KBM-7 (cell line): ENCODE measurements at places on chromosomes 16 and 17.

GRCh38 chr17:38861399-38861843 is 7.9 kb upstream of the RPL23 start:
- DNase-seq: peak; percentile 72

DNA sequence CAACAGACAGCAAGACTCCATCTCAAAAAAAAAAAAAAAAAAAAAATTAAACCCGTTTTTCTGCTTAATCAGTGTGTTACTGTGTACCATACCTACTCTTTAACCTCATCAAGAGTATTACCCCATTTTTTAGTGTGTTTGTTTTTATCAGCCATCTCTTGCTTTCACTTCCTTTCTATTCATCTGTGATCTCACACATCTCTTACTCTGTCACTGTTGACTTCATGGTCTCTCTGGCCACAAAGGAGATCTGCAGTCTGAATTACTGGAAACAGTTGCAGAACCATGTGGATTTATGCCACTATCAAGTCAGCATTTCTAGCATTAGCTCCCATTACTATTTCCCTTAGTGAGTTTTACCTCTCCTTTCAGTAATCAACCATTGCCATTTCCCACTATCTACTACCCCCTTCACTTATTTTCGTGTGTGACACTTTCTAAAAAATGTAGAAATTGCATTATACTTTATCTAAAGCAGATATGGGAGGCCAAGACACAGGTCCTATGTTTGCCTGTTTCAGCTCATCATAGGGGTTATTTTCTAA is 20.1 kb downstream of the NDEL1 start:
- no peak for DNase-seq

DNA sequence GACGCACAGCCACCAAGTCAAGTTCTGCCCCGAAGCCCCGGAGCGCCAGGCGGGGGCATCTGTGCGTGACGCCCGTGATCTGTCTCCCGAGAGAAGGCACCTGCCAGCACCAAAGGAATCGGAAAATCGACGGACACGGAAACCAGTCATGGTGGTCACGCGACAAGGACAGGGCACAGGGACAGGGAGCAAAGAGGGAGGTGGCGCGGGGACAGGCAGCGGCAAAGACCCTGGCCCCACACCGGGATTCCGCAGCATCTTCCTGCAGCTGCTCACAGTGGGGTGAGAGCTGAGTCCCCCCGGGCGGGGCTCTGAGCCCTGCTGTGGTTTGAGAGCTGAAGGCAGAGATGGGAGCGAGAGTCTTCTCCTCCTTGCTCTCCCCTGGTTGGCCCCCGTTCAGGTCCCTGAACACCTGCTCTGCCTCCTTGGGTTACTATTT is 56.4 kb downstream of the ABR start:
- DNase-seq: no peak

- DNase-seq: no peak
Measured at GRCh38 chr17:27207073-27207513, 86.8 kb upstream of the WSB1 start.

DNA sequence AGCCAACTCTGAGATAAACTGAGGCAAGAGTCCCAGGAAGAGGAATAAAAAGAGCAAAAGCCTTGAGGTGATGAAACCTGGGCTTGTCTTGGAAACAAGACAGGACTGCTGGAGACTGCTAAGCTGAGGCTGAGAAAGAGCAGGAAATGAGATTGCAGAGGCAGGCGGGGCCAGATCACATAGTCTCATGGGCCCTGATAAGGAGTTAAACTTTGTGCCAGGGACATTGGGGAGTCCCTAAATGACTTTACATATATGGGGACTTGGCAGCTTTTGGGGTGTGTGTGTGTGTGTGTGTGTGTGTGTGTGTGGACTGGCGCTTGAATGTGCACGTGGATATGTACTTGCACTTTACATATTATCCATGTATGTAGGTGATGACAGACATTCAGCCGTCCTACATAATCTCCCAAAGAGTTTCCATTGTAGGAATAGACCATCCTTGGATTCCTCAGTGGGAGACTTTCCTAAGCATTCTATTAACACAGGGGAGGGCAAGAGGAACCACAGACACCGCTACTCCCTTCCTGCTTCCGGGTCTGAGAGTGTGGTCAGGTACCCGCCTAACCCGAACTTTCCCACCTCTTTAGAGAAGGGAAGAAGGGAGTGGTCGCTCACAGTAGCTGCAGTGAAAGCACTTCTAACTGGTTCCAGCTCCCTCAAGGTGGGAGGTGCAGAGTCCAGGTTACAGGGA is 123.1 kb downstream of the LYRM1 start:
- DNase-seq: peak; percentile 57

GRCh38 chr17:50841949-50842354 is 6.6 kb downstream of the WFIKKN2 start:
- peak; percentile 89 for DNase-seq

DNA sequence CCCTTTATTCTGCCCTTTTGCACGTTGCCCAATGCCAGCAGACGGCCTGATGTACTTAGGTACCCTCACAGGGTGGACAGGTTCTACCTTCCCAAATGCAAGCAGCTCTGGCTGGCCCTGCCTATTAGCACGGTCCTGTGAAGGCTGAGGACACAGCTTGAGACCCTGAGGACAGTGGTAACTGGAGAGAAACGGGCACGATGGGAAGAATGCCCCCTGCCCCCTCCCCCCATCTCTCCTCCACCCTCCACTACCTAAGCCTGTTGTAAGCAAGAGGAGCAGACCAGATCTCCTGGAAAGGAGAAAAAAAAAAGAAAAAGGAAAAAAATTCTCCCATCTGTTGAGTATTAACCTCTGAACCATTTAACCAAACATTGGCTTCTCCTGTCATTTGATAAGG is 34.1 kb downstream of the MEOX1 start:
- no peak for DNase-seq

DNA sequence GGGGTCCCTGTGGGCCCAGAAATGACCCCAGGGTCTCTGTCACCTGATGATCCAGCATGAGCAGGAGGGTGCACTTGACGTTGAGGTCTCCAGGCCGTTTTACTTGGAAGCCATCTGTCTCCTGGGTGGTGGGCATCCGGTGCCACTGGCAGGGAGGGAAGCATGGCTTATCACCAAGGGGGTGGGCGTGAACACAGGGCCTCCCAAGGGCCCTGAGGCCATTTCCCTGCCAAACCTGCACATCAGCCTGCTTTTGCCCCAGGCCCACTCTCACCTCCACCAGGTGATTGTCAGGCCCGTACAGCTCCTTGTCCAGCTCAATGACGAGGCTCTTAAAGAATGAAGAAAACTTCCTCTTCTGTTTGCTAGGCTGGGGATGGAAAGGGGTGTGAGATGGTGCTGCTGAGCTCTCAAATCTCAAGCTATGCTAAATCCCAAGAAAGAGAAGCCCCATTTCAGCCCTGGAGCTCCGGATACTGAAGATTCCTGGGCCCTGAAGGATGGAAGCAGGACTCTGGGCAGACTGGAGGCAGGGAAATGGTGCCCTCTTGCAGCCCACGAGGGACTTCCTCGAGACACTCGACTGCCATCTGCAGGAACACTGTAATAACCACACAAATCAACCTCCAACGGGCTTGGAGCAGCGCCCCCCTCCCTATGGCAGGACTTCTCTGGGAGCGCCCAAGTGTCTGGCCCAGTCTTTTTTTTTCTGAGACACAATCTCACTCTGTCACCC is 7.1 kb upstream of the FTSJ3 start:
- DNase-seq: peak; percentile 91
